ENCODE measurements at places on chromosomes 4 and X. TPM values are rescaled to one million over a fixed set of nuclear protein-coding genes. Genes with fewer than 3 reads are reported as not detected.

GRCh38 chrX:8044947-8045346 lies 117.7 kb upstream of the PNPLA4 start:
- DNase-seq, result no peak

Gene CT55
- not detected for total RNA-seq

- no peak for DNase-seq
Observed at GRCh38 chrX:33218819-33219218, 7.5 kb upstream of the DMD start.

DNA sequence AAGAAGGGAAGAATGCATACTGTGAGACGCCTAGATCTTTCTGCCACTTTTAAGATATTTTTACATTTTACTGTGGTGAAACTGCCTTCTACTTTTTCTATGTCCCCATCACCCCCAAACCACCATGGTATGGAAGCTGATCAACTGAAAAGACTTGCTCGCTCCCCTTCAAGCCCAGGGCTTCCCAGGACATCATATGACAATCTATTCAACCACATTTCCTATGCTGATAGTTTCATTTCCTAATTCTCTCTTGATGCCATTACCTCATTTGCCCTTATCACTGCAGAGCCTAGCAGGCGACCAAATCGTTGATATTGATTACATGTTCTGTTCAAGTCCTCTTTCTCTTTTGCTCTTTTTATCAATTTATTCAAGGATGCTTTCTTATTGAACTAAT lies 40.1 kb upstream of the KLHL34 start:
- DNase-seq, result no peak

Gene CRLF2
- total RNA-seq, result not detected

DNA sequence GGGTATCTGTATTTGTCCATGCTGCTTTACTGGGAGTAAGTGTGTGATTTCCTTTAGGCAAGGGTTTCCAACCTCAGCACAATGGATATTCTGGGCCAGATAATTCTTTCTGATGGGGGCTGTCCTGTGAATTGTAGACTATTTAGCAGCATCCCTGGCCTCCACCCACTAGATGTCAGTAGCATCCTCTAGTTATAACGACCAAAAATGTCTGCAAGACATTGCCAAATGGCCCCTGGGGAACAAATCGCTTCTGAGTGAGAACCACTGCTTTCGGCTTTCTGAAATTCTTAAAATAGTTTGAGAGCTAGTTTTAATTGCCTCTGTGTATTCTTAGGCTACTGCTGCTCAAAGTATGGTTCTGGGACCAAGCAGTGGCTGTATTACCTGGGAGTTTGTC lies 81.2 kb upstream of the GPM6B start:
- no peak for DNase-seq

Gene TACC3
- 7.0 TPM for total RNA-seq

Gene ZNF718
- total RNA-seq, result 5.8 TPM

- DNase-seq, result no peak
Observed at GRCh38 chr4:76279462-76279861, 27.1 kb upstream of the STBD1 start.

DNA sequence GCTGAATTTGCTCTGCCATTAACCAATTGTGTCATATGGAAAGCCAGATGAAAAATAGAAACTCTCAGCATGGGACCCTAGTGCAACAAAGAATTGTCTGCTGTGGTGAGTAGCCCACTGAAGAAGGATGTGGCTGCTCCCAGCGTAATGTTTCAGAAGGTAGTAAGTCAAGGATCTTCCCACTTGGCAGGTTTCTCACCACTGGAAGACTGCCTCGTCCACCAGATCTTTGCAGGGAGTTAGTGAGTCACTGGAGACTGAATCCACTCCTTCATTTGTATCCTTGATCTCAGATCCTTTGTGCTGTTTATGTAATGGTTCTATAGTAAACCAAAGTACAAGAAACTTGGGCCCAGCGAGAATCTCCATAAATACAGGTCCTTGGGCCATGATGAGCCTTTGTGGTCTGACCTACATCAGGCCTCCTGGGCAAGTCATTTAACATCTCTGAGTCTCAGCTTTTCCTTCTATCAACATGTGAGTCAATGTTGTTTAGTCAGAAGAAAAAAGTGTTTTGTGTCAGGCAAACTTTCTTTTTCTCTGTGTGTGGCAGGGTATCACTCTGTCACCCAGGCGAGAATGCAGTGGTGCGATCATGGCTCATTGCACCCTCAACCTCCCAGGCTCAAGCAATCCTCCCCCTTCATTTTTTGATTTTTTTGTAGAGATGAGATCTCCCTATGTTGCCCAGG lies 78.0 kb upstream of the CCDC160 start:
- no peak for DNase-seq

Gene CT83
- not detected for total RNA-seq

Gene ZCCHC13
- total RNA-seq, result not detected

DNA sequence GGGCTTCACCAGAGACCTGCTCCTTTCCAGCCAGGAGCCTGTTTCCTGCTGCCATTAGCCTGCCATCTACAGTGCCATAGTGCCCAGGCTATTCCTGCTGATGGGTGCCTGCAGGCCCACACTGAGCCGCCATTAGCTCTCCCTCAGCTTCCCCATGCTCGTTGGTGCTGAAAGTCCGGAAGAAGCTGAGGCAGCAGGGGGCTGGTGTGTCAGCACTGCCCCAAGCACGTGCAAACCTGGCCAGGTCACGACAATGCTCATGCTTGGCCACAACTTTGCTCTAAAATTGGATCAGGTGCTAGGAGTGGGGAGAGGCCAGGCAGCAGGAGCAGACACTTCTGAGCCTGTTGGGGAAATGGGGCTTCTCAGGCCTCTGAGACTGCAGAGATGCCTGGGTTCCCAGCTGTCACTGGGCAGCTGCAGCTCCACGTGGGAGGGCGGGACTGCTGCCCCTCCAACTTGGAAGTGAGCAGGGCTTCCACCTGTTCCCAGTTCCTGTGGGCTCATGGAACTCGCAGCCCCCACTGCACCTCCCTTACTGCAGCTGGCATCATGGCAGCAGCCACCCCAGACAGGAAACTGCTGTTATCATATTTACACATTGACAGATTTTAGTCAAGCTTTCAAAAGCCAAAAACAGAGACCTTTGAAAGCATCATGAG lies 913.9 kb downstream of the FSTL5 start:
- no peak for DNase-seq

Gene SHROOM3
- 10.5 TPM for total RNA-seq

Gene IL1RAPL1
- total RNA-seq, result 3.1 TPM

Gene RUFY3
- total RNA-seq, result 19.4 TPM

GRCh38 chr4:151314010-151314355 lies 11.4 kb downstream of the SH3D19 start:
- DNase-seq, result no peak

- DNase-seq, result no peak
Observed at GRCh38 chrX:37993837-37994619, 12.3 kb upstream of the SYTL5 start.

DNA sequence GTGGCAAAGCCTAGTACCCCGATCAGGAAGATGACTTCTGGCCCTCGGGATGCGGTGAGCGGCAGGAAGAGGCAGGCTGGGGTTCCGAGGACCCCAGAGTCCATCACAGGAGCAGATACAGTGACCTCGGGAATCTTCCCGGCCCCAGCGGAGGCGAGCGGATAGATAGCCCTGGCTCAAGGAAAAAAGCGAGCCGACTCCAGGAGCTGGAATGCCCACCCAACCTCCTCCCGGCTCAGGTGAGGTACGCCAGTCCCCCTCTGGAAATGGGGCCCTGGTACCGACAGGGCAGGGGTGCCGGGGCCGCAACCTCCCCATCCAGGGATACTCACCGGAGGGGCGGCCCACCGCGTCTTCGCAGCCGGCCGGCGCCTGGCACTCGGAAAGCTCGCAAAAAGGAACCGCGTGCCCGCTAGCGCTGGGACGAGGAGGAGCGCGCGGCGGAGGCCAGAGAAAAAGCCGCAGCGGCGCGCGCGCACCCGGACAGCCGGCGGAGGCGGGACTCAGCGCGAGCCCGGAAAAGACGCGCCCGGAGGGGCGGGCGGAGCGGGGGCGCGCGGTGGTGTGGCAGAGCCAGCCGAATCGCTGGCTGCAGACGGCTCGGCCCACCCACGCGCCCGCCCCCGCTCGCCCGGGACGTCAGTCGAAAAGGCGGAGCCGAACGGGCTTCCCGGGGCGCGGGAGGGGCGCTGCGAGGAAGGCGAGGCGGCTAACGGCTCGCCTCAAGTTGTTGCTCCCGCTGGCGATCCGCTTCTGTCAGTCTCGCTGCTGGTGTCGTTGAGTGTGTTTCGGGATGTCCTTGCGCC lies at the start of gene ACSL4:
Gene ACSL4 (minus strand): TSS at position 451 of the 806 bp plus-strand sequence. CDS start 49,894 bp downstream, outside the sequence.
- peak; percentile 93 for DNase-seq

Gene SLC6A8
- 192 TPM for total RNA-seq

DNA sequence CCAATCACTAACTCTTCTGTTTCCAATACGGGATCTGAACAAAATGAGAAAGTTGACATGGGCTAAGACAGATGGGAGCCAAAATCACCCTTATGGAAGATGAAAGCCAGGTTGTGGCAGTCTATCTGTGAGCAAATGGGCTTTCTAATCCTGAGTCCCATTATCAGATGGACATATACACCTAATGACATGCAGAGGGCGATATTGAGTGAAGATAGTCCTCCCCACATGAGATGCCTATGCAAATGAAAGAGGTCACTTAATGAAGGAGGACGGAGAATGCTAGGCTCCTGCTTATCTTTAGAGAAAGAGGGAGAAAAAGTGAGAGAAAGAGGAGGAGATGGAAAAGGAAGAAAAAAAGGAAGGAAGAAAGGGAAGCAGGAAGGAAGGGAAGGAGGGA lies 547.5 kb downstream of the NLGN4X start:
- no peak for DNase-seq

- DNase-seq, result no peak
Observed at GRCh38 chr4:6169239-6169638, 31.1 kb downstream of the JAKMIP1 start.

DNA sequence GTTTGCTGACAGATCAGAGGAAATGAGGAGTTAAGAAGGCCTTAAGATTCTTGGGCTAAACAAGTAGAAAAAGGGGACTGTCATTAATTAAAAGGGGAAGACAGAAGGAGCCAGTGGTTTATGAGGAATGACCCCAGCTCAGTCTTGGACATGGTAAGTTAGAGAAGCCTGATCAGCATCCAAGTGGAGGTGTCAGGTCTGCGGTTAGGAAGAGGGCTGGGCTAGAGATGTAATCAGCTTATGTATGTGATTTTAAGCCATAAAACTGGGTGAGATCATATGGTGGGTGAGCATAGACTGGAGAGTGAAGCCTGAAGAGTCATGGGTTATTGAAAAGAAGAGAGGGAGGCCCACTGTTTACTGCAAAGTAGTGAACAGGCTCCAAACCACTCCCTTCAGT lies 246.1 kb downstream of the NR3C2 start:
- DNase-seq, result no peak

DNA sequence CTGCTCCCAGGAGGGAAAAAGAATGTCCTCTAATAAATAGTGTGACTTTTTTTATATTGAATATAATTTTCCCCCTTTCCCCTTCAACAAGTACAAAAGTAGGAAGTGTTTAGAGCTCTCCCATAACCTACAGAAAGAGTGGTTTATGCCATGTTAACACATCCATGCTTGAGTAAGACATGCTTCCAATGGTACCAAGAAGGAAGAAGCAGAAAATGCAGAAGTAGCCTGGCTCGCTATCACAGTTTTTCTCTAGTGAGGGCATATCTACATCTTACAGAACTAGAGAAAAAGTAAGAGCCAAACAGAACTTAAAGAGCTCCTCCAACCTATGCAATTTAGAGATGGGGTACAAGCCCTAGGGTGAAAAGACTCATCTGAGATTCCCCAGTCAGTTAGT lies 82.5 kb downstream of the ARHGEF9 start:
- DNase-seq, result no peak

Gene GPR143
- not detected for total RNA-seq

Gene HDAC8
- total RNA-seq, result 15.8 TPM

DNA sequence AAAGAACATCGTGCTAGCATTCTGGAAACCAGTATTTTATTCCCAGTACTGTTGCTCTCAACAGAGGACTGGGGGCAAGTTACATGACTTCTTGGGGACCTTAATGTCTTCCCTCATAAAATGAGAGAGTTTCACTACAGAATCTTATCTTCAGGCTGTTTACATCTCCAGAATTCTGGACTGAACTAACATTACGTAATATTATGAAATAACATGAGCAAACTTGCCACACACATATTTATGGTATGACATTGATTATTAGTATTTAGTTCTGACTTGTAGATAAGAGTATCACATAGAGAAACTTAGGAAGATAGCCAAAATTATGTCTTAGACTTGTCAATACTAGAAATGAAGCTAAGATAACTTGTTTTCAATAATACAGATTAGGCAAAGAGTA lies 68.0 kb downstream of the NFKB1 start:
- DNase-seq, result no peak

- no peak for DNase-seq
Observed at GRCh38 chrX:12709047-12709446, 82.2 kb upstream of the PRPS2 start.

DNA sequence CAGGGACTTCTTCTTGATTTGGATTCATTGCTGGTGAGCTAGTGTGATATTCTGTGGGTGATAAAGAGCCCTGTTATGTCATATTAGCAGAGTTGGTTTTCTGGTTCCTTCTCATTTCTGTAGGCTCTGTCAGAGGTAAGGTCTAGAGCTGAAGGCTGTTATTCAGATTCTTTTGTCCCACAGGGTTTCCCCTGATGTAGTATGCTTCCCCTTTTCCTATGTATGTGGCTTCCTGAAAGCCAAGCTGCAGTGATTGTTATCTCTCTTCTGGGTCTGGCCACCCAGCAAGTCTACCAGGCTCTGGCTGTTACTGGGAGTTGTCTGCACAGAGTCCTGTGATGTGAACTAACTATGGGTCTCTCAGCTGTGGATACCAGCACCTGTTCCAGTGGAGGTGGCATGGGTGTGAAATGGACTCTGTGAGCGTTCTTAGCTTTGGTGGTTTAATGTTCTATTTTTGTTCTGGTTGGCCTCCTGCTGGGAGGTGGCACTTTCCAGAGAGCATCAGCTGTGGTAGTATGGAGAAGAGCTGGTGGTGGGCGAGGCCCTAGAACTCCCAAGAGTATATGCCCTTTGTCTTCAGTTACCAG lies 373.7 kb downstream of the AR start:
- no peak for DNase-seq

- no peak for DNase-seq
Observed at GRCh38 chrX:46707274-46707965, 51.5 kb downstream of the SLC9A7 start.

GRCh38 chrX:40912576-40912975 lies 172.7 kb upstream of the USP9X start:
- no peak for DNase-seq

DNA sequence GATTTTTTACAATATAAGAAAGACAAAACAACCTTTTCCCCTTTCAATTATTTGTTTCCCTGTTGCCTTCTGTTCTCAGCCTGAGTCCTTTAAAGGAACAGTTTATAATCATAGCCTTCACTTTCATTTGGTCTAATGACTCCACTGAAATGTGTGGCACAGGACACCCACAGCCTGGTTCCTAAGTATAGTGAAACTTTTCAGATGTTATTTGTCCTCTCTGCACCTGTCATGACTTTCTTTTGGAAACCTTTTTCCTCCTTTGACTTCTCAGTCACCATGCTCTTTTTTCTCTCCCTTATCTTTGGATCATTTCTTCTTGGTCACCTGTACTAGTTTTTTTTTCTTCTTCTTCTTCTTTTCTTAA lies 237.8 kb upstream of the ANXA3 start:
- no peak for DNase-seq

DNA sequence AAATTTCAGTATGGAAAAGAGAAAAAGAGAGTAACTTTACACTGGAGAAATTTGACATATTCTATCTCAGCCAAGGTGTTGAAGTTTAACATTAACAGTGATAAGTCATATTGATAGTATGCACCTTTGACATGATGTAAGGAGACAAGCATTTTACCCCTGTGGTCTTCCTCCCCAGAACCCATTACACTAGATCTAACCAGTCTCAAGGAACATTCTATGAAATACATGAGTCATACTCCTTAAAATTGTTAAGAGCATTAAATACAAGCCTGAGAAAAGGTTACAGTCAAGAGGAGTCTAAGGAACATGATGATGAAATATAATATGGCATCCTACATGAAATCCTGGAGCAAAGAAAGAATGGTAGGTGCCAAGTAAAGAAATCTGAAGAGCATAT lies 1151.3 kb upstream of the IGFBP7 start:
- DNase-seq, result no peak
